ENCODE measurements at places on chromosomes 13 and 19. TPM values are rescaled to one million over a fixed set of nuclear protein-coding genes. Genes with fewer than 3 reads are reported as not detected.

DNA sequence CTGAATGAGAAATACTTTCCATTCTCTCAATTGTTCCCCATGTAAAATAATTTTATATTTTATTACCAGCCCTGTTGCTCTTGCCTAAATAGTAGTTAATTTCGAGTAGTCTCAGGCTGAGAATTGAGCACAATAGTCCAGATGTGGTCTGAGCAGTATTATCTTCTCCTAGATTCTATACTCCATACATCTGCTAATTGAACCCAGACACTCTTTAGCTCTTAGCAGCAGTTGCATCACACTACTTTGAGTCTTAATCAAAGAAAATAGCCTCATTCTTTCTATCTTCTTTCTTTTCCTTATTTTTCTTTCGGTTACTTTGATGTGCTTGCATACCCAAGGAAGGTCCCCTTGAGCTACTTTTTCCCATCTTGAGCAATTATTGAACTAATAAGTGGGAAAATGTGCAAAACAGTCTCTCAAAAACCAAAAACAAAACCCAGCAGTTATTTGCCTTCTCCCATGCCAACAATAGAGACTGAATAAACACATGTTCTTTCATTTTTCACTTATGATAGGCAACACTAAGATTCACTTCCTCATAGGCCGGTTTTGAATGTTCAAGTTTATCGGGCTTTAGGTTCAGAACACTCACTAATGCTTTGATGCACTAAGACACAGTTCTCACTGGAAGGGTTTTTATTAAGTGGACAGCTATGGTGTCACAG, 204.5 kb downstream of the POU4F1 start:
- no peaks in the 10 kb centered on the region for H3K27me3 ChIP-seq
- no peaks in the 10 kb centered on the region for H3K4me1 ChIP-seq
- H3K4me3 ChIP-seq: no peak overlapping the region
- H3K27ac ChIP-seq: no peak overlapping the region

DNA sequence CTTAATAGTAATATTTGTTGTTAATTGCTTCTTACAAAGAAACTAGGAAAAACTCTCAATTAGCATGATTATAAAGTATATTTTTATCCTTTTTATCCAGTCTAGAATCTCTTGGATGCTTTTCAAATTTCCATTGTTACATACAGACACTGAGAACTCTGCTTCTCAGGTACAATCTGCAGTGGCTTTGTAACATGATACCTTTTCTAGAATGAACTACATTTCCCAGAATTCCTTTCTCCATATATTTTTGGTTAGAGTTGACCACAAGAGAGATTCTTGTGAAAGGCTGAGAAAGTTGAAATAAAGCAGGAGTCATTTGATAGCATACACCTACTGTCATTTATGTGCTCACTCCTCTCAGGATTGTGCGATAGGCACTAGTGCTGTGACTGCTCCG, 148.6 kb downstream of the SLITRK6 start:
- no peak overlapping the region for H3K4me3 ChIP-seq
- H3K36me3 ChIP-seq: no peaks in the 10 kb centered on the region
- H3K4me1 ChIP-seq: no peaks in the 10 kb centered on the region
- no peak overlapping the region for H3K27ac ChIP-seq
- H3K27me3 ChIP-seq: no peaks in the 10 kb centered on the region

- DNase-seq: no peak
- H3K4me3 ChIP-seq: no peak overlapping the region
- peaks cover 8% of the 10 kb centered on the region for H3K4me1 ChIP-seq
- no peaks in the 10 kb centered on the region for H3K36me3 ChIP-seq
- H3K27me3 ChIP-seq: no peaks in the 10 kb centered on the region
These were observed 73.7 kb downstream of the CYSLTR2 start for GRCh38 chr13:48727241-48728011.

GRCh38 chr13:73996569-73996968, 137.6 kb downstream of the KLF12 start:
- no peaks in the 10 kb centered on the region for H3K4me1 ChIP-seq
- DNase-seq: no peak
- H3K4me3 ChIP-seq: no peak overlapping the region

- H3K4me1 ChIP-seq: no peaks in the 10 kb centered on the region
- H3K27ac ChIP-seq: peak overlapping the region; percentile 68
- DNase-seq: peak; percentile 69
- no peaks in the 10 kb centered on the region for H3K27me3 ChIP-seq
- no peaks in the 10 kb centered on the region for H3K36me3 ChIP-seq
These were observed 919 bp downstream of the VAV1 start for GRCh38 chr19:6773323-6773931.

DNA sequence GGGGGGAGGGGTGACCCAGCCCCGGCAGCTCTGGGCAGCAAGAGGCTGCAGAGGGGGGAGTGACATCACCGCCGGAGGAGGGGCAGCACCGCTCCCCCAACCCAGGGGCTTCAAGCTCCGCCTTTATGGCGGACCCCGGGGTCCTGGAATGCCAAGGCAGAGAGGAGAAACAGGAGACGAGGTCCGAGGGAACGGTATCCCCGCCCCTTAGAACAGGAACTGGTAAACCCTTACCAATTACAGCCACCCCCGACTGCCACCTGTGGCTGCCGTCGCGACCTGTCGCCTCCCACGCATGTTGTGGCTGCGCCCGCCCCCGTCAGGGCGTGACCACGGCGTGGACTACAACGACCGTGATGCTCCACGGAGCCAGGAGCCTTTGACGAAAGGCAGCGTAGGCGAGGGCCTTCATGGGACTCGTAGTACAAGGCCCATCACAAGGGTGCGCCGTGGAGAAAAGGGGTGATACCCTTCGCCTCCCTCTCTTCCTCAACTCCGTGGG, 4.1 kb upstream of the KCNC3 start:
- peaks cover 16% of the 10 kb centered on the region for H3K4me1 ChIP-seq
- DNase-seq: peak; percentile 98
- peak overlapping the region; percentile 59 for H3K4me3 ChIP-seq
- peak overlapping the region; percentile 83 for H3K27ac ChIP-seq
- no peaks in the 10 kb centered on the region for H3K27me3 ChIP-seq

DNA sequence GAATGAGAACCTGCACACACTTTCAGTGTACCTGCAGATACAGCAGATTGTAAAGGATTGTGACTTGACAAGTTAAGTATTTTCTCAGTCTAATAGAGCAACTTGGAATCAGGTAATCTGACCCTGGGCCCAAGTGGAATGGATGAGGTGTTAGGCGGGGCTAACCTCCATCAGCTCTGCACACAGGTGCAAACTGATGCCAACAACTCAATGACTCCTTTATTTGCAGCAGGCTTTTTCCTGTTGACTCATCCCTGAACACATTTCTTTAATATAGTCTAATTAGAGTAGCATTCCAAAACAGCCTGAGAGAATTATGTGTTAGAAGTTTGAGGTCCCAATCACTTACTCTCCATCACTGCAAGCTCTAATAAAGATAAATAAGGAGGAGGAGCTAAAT, 48.8 kb downstream of the TPT1 start:
- H3K27me3 ChIP-seq: no peaks in the 10 kb centered on the region
- no peak overlapping the region for H3K27ac ChIP-seq
- H3K4me3 ChIP-seq: no peak overlapping the region
- no peaks in the 10 kb centered on the region for H3K4me1 ChIP-seq

- no peaks in the 10 kb centered on the region for H3K36me3 ChIP-seq
- H3K4me1 ChIP-seq: peaks cover 24% of the 10 kb centered on the region
- H3K27ac ChIP-seq: peak overlapping the region; percentile 42
- DNase-seq: peak; percentile 84
These were observed 485 bp downstream of the CPAMD8 start for GRCh38 chr19:17025991-17026658.

DNA sequence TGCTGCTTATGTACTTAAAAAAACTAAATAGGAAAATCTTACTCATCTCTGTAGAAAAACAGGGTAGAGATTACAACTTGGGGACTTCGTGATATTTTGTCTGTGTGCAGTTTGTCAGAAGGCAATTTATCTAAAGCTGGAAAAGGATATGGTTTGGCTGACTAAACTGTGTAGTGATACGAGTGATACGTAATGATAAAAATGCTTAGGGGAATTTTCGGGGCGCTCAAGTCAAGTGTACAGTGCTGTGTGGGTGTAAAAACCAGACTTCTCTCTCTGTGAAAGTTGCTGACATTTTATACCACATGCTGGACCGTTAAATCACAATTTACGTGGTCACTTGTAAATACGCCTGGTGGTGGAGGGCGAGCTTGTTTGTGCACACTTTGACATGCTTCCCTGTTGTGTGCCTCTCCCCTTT, 221.7 kb downstream of the KCNRG start:
- no peak overlapping the region for H3K27ac ChIP-seq
- no peaks in the 10 kb centered on the region for H3K27me3 ChIP-seq
- H3K4me3 ChIP-seq: no peak overlapping the region

Gene CCDC70
- not detected for total RNA-seq

Gene ZNF221
- 3.9 TPM for total RNA-seq

Gene LILRB4
- total RNA-seq: 29.8 TPM

Gene SUGP1
- total RNA-seq: 40.1 TPM

Gene PCDH20
- total RNA-seq: 6.3 TPM

Gene TMEM255B
- total RNA-seq: 43.6 TPM

Gene ZNF439
- 9.4 TPM for total RNA-seq

Data from upper lobe of right lung (tissue), 1 donor.